ENCODE measurements at places on chromosomes 7 and 10.

- DNase-seq = no peak
These were observed 635 bp downstream of the ZNF12 start for GRCh38 chr7:6705959-6706665.

DNA sequence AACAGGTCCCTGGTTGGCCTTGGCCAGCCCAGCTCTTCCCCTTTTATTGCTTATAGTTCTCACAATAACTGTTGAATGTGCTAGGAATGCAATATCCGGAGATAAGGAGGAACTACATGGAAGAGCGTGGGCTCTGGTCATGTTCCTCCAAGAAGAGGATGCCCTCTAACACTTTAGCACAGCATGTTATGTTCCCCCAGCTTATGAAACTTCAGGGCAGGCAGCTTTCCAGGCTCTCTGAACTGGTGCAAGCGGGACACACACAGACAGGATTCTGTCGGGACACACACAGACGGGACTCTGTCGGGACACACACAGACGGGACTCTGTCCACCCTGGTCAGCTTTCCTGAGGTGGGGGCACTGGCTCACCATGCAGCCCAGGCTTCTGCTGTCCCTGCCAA lies 141.6 kb downstream of the PKD1L1 start:
- no peak for DNase-seq

GRCh38 chr10:1513221-1513620 lies 224.1 kb downstream of the ADARB2 start:
- DNase-seq = no peak

GRCh38 chr10:100371482-100372027 lies 24.5 kb downstream of the SCD start:
- DNase-seq = no peak

GRCh38 chr7:111863269-111863668 lies 301.0 kb upstream of the IMMP2L start:
- DNase-seq = no peak

Measured in CMK (cell line).